ENCODE measurements at places on chromosomes 13 and 19.

DNA sequence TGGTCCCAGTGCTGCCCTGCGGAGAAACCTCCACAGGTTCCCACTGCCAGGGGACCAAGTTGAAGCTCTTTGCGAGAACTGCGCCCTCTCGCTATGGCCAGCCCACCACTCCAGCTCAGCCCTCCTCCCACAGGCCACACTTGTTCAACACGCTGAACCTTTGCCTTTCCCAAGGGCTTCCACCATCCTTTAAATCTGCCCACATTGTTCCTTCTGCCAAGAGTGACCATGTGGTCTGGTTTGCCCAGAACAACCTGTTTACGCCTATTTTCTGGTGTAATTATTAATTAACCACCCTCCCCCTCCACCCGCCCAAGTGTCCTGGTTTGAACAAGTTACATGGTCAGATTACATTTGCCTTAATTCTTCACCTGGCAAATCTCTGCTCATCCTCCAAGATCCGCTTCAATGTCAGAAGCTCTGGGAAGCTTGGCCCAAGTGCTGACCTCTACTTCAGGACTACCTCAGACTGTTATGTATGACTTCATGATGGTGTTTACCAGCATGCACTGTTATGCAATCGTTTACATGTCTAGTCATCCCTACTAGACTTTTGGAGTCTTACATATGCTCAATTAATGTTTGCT is 12.0 kb upstream of the USP12 start:
- DNase-seq: no peak

DNA sequence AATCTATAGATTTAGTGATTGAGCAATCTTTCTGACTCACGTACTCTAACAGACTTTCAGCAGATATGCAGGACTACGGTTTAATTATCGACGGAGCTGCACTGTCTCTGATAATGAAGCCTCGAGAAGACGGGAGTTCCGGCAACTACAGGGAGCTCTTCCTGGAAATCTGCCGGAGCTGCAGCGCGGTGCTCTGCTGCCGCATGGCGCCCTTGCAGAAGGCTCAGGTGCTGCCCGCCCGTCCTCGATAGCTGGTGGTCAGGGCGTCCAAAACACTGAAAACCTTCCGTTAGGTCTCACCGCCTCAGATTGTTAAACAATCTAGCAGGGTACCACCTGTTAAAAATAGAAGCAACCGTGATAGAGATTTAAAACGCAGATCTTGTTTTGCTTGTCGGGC is 113.2 kb upstream of the MCF2L start:
- no peak for DNase-seq

DNA sequence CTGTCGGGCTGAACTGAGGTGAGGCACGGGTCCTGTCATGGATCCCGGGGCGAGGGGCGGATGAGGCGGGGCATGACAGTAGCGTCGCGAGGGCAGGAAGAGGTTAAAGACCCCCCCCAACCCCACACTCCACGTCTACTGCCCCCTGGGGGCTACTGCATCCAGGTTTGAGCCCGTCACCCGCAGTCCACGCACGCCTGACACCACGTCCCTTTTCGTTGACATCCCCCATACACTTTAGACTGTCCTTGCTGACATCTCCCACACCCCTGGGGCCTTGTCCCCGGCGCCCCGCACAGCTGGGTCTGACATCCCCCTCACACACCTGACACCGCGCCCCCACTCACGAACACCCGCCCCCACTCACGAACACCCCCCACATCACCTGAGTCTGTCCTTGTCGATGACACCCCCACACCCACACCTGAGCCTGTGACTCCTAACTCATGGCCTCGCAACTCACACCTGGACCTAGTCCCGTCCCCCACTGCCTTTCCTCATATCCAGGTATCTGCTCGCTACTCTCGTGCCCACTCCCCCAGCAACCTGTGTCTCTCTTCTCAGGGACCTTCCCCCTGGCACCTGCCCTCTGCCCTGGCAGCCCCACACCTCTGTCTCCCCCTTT is 416 bp downstream of the SLC25A42 start:
- no peak for DNase-seq

DNA sequence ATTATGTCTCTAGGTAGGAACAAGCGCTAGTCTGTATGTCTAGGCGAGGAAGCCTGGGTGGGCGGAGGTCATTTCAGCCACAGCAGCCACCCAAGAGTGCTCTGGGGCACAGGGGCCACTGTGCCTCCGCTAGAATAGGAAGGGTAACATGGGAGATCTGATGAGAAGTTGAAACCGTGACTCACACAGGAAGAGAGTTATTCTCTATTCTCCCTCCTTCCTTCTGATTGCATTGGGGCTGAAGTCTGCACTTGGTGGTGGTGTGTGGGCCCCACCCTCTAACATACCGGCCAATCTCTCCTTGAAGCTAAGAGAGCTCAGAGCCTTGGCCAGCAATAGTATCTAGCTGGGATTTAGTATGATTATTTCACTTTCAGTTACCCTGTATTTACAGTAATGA is 20.3 kb upstream of the GGACT start:
- DNase-seq: no peak

DNA sequence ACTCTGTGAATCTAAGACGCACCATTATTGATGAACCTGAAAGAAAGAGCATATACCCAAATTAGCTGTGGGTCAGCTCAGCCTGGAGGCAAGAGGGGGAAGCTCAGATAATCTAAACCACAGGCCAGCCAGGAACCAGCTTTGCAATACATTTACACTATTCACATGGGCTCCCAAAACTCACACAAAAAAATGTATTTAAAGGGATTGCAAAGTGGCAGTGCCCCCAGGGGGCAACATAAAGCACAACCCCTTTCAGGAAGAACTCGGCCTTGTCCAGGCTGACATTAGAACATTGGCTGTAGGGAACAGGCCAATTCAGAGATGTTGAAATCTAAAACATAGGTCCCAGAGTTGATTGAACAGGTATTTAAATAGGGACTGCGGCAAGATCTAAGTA is 3.2 kb upstream of the PROZ start:
- DNase-seq: no peak

- no peak for DNase-seq
Observed at GRCh38 chr19:44608391-44608821, 5.0 kb upstream of the IGSF23 start.

- no peak for DNase-seq
Observed at GRCh38 chr13:48132961-48133360, 38.1 kb upstream of the MED4 start.

GRCh38 chr13:93004919-93005318 is 221.7 kb upstream of the GPC6 start:
- no peak for DNase-seq

All from adrenal gland (tissue), 19 donors.